ENCODE measurements at places on chromosomes 4 and X.

GRCh38 chr4:183601381-183601780 is 57.6 kb downstream of the RWDD4 start:
- DNase-seq: no peak

GRCh38 chr4:148786699-148787098 is 344.5 kb upstream of the NR3C2 start:
- no peak for DNase-seq

DNA sequence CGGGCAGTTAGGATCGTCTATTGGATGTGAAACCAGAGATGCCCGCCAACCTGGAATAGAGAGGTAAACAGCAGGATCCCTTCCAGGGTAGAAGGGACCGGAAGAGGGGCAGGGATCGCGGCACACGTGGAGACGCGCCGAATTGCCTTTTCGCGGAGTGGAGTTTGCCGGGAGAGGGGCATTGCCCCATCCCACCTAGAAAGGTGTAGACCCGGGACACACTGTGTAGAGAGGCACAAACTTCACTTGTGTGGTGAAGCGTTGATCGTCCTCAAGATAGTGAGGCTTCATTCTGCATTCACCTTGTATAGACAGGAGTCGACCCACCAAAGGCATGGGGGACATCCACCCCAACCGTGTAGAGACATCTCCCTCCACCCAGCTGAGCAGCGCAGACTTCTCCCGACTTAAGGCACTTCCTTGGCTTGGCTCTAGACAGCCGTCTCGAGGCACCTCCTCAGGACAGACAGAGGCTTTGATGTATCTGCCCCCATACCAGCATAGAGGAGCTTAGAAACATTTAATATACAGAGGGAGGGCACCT is 410 bp downstream of the GNL3L start:
- DNase-seq: no peak

GRCh38 chr4:10773010-10773409 is 88.4 kb upstream of the CLNK start:
- DNase-seq: peak; percentile 47

DNA sequence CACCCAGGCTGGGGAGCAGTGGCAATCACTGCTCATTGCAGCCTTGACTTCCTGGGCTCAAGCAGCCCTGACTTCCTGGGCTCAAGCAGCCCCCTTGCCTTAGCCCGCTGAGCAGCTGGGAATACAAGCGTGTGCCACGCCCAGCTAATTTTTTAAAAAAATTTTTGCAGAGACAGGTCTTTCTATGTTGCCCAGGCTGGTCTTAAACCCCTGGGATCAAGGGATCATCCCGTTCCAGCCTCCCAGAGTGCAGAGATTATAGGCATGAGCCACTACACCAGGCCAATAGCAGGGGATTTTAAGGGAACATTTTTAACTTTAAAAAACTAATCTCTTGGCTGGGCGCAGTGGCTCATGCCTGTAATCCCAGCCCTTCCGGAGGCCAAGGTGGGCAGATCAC is 5.3 kb upstream of the SLC34A2 start:
- DNase-seq: no peak

GRCh38 chr4:72442715-72443114 is 126.3 kb downstream of the ADAMTS3 start:
- no peak for DNase-seq

DNA sequence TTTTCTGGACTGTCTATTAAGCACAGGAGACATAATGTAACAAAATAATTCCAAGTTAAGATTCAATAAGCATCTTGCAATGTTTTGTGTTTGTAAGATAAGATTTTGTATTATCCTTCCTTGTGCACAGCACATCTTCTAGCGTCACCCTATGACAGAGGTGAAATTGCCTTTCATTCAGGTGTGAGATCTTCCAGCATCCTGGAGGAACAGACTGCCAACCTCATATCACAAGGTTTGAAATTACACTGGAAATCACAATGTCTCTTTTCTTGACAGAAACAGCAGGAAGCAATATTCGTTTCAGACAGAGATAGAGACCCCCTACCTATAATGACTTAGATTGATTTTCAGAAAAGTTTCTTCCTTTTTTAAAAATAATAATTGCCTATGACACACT is 668.6 kb downstream of the GABRG1 start:
- no peak for DNase-seq

GRCh38 chrX:29531336-29531735 is 684.0 kb upstream of the MAGEB2 start:
- DNase-seq: no peak

GRCh38 chr4:168844353-168845049 is 165.6 kb downstream of the CBR4 start:
- no peak for DNase-seq

DNA sequence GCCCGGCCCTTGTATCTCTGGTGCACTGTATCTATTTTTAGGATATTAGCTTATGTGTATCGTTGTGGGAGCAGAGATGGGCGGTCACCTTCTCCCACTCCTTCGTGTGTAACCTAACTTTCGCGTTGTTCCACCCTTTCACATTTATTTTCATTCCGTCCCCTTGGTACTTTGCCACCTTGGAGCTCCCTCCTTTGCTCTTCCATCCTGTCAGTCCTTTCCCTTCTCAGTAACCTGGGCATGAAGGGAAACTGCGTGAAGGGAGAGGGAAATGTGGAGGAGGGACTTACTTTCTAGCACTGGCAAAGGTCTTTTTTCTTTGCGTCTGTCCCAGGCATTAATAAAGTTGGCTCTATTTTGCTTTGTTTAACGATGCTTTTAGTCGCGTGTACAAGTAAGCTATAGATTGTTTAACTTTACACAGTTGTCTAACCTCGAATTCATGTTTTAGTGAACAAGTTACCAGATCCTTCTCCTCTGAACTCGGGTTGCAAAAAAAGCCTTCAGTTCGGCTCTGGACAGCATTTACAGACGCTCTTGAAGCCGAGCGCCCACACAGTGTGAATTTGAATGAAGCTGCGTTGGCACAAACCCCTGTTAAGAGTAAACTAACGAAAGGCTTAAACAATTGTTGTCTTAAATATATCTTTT is 3.9 kb downstream of the PCDH10 start:
- no peak for DNase-seq

GRCh38 chr4:176838601-176839433 is 46.1 kb upstream of the VEGFC start:
- peak; percentile 96 for DNase-seq

DNA sequence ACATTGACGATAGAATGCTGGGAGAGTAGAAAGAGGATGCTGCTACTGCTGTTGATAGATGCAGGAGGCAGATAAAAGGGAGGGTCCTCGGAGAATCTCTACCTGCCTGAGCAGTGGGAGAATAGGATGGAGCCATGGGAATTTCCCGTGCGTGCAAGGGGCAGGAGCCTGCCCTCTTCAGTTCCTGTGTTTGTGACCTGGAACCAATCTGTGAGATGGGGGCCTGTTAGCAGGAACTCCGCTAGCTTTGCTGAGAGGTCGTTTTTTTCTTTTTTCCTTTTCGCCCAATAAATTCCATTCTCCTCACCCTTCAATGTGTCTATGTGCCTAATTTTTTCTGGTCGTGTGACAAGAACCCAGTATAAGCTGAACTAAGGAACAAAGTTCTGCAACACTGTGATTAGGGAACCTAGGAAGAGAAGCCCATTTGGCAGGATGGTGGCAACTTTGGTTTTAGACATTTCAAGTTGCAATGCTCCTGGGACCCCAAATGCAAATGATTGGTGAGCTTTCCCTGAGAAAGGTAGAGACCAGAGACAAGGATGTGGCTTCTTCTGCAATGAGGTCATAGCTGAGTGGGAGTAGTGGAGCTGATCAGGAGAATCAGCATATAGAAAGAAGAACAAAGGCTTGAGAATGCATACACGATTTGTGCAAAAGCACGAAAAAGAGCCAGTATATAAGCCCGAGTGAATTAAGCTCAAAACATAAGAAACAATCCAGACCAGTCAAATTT is 23.9 kb downstream of the SLC39A8 start:
- no peak for DNase-seq

DNA sequence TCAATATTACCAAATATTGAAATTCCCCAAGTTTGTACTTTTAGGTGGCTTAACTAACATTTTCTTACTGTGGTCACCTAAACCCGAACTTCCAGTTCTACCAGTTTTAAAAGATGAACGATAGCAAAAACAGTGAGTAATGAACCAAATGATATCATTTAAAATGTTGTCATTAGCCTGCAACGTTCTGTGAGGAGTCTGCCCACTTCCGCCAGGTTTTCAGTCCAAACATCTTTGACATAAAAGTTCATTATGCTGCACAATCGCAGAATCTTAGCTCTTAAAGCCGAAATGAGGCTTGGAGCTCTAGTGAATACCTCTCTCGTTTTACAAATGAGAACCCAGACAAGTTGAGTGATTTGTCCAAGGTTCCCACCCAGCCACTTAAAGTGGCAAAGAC is 762 bp downstream of the PIGA start:
- no peak for DNase-seq

DNA sequence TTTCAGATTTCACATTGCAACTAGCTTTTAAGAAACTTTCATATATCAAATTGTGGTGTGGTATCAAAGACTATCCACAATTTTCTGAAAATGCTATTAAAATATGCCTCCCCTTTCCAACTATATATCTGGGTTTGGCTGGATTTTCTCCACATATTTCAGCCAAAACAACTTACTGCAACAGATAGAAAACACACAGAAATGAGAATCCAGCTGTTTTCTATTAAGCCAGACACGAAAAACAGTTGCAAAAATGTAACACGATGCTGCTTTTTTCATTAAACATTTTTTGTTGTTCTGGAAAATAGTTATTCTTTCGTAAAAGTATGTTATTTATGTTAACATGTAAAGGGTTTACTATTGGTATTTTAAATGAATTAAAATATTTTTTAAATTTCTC is 33.1 kb downstream of the DCTD start:
- peak; percentile 65 for DNase-seq

DNA sequence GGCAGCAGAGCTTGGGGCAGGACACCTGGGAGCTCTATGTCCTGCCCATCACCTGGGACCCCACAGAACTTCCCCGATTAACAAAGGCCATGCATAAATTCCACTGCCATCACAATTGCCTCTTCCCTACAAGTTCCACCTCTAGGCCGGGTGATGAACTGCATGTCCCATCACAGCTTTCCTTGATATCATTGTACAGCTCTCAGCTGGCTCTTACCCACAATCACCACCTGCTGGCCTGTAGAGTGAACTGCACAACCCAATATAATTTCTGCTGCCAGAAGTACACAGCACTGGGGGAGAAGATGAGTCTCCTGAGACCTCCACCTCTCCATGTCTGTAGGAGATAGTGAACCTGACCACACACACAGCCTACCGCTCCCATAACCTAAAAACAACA is 285.0 kb upstream of the AADAT start:
- no peak for DNase-seq
